ENCODE measurements at places on chromosomes 2 and 18.

GRCh38 chr2:229137639-229138038, 133.4 kb downstream of the PID1 start:
- DNase-seq, result no peak

DNA sequence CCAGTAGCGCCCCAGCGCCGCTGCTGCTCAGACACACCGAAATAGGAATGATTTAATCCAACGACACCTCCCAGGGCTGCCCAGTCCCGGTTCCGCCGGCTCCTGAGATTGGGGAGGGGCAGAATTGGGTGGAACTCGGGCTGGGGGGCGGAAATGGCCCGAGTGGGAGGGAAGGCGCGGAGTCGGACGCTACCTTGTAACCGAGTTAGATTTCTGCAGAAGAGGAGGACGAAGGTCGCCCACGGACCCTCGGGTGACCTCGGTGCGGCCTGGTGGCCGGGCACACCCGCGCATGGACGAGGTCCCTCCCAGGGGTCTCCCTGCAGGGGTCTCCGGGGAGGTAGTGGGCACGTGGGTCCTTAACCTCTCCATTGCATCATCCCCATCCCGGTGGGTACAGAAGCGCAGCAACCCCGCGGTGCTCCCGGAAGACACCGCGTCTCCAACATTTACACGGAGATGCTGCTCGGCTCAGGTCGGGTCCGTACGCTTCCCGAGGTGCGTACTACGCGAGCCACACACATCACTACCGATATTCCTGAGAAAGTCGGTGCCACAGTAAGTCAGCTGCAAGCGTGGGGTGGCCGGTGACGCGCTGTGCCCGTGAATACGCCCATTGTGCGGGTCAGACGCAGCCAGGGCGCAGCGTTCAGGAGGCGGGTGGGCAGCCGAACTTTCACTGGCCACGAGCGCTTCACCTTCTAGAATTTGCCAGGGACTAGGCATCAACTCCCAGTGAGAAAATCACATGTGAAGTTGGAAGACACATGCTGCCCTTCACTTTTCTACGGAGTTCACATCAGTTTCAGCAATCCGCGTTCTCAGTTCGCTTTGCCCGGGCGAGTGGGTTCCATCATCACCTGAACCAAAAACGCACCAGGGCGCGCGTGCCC, 3.0 kb downstream of the ZNF516 start:
- DNase-seq, result no peak

DNA sequence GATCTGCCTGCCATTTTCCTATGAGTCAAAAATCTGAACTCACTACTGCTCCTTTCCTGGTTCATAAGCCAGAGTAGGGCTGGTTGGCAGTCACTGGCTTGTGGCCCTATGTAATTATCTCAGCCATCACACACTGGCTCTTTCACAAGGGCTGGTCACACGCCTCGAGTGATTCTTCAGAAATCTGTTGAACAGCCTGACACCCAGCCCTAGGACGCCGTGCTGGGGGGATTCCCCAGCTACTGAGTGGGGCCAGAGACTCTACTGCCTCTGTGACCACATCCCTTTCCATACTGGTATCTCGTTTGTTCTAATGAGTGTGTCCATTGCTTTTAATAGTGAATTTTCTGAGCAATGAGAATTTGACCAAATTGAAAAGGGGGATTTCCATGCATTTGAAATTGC, 45.8 kb upstream of the RBM44 start:
- DNase-seq, result no peak

DNA sequence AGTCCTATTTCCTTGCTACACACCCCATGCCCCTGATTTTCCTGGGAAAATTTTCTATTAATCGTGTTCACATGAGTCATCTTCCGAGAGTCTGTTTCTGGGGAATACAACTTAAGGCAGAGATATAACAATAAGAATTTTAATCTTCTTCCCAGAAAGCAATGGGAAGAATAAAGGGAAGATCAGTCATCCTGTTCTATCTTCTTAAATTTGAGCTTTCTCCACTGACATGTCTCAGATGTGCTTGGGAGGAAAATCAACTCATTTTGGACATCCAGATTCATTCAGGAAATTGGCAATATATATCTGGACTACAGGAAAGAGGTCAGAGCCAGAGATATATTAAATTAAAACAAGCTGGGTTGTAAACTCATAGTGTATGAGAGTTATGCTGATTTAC, 62.3 kb upstream of the SPAG16 start:
- DNase-seq, result no peak

DNA sequence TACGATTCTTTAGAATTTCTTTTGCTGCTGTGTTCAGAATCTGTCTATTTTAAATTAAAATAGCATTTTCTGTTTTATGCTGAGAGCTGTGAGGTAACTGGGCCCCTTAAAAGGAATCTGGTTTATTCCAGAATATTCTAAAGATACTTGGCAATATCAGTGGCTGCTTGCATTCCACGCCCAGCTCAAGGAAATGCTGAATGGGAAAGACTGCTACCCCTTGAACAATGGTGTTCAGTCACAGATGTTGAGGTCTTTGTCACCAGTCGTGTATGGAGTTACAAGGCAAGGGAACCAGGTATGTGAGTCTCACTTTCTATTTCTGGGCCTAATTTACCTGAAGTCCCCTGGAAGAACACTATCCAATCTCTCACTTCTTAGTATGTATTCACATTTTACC, 377.9 kb upstream of the CDH7 start:
- no peak for DNase-seq

- DNase-seq, result no peak
These were observed 177.2 kb downstream of the MYO3B start for GRCh38 chr2:170354855-170355780.

GRCh38 chr2:145288650-145289496, 769.0 kb upstream of the ZEB2 start:
- DNase-seq, result no peak

DNA sequence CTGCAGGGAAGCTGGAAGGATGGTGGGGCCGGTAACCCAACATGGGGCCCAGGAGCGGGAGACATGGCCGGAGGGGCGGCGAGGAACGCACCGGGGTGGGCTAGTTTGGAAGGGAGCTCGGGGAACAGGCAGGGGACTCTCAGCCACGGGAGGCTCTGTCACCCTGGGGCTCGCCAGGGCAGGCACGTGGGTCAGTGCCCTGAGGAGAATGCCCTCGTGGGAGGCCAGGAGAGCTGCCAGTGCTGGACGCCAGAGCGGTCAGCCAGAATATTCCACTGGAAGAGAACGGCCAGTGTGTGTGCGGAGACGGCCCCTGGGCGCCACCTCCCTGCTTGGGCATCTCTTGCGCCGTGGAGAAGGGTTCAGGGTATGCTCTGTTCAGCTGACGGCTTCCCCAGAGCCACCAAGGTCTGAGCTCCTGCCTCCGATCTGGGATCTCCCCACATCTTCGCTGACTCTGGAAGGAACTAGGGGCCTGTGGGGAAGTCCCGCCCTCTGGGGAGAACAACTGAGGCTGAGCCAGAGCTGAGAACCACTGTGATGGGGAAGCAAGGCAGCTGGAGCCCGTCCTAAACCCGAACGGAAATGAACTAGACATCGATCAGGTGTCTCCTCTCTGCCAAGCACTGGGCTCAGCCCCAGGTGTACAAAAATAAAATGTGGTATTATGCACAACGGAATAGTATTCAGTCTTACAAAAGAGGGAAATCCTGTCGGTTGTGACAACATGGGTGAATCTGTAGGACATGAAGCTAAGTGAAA, 49.3 kb downstream of the TNP1 start:
- no peak for DNase-seq

DNA sequence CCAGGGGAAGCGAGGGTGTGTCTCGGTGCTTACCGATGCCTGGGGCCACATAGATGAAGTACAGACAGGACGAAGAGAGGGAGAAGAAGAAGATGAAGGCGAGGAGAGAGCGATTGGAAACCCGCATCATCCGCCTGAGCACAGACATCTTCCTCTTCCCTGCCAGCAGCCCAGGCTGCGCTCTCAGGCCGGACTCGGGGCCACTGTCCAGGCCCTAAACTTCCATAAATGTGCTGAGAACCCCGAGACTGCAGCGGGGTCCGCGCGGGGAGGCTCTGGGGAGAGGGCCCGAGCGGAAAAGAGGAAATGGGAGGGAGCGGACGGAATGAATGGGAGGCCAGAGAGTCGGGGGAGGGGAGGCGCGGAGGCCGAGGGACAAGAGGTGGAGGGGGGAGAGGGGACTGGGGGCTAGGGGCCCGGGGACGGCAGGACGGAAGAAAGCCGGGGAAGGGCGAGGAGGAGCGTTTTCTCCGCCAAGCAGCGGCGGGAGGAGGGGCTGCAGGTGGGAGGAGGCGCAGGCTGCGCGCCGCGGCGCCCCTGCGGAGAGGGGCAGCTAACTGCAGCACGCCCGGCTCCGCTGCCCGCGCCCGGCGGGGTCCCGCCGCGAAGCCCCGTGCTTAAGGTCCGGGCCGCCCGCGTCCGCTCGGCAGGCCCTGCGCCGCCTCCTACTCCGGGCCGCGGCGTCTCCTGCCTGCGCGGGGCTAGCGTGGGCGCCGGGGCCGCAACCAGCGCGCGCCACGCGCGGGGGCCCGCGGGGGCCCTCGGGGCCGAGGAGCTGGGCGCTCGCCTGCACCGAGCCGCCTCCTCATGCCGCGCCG, at the start of gene B4GALT6:
TSS of gene B4GALT6 (minus strand) at position 303 of the 818 bp plus-strand sequence. CDS start at position 148, 155 bp downstream.
- no peak for DNase-seq

DNA sequence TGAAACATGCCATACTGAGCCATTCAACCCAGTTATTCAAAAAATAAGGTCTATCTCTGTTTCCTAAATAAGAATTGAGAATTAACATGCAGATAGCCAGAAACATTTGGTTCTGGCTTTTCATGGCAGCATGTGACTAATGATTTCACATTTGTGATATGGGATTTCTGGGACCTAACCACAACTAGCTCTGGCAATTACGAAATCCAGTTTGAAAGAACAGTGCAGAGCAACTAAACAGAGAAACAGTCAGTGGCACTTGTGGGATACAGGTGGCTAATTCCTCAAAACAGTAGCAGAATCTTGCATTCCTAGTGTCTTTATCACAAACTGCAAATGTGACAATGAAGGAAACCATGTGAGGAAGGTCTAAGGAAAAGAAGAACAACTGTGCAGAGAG, 637.8 kb upstream of the CHAC2 start:
- peak; percentile 66 for DNase-seq

GRCh38 chr2:207113414-207113813, 52.3 kb downstream of the KLF7 start:
- no peak for DNase-seq

DNA sequence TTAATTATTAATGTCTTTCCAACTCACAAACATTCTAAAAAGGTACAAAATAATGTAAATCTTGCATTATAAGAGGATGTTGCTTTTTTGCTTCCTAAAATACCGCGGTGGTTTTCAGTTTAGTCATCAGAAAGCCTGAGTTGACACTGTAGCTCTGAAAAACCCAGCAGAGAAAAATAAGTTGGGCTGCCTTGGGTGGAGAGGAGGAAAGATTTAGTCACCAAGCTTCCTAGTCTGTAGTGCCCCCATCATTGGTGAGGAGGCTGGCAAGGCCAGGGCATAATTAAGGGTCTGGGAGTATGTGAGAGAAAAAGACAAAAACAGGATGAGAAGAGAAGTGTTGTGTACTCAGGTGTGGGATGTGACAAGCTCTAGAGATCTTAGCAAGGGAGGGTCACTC, 5.7 kb downstream of the PTPRM start:
- no peak for DNase-seq

GRCh38 chr2:239043326-239043725, 195.4 kb downstream of the TWIST2 start:
- no peak for DNase-seq

- DNase-seq, result no peak
These were observed 25.0 kb upstream of the DNAH6 start for GRCh38 chr2:84491256-84491655.

DNA sequence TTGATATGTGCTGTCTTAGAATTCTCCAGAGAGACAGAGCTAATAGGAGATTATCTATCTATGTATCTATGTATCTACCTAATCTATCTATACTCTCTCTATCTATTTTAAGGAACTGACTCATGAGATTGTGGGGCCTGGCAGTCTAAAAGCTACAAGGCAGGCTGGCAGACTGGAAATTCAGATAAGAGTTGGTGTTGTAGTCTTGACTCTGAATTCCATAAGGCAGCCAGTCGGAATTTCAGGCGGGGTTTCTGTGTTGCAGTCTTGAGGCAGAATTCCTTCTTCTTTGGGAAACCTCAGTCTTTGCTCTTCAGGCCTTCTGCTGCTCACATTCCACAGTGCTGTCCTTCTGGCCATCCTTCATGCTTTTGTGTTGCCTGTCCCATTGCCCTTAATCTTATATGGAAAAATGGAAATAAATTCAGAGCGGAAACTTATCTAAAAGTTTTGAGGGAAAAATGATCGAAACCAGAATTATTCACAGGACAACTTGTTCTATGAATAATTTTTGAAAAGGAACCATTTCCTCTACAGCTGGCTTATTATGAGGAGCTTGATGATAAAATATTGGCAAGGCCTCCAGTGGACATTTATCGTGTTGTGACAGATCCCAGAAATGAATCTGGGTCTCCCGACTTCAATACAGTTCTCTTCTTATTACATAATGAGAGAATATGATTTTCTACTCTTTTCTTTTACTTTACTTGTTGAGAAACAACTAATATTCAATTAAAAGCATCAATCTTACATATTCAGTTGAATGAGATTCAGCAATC, 10.8 kb downstream of the IL1RL1 start:
- no peak for DNase-seq

GRCh38 chr18:2597639-2598038, 26.3 kb downstream of the NDC80 start:
- no peak for DNase-seq

DNA sequence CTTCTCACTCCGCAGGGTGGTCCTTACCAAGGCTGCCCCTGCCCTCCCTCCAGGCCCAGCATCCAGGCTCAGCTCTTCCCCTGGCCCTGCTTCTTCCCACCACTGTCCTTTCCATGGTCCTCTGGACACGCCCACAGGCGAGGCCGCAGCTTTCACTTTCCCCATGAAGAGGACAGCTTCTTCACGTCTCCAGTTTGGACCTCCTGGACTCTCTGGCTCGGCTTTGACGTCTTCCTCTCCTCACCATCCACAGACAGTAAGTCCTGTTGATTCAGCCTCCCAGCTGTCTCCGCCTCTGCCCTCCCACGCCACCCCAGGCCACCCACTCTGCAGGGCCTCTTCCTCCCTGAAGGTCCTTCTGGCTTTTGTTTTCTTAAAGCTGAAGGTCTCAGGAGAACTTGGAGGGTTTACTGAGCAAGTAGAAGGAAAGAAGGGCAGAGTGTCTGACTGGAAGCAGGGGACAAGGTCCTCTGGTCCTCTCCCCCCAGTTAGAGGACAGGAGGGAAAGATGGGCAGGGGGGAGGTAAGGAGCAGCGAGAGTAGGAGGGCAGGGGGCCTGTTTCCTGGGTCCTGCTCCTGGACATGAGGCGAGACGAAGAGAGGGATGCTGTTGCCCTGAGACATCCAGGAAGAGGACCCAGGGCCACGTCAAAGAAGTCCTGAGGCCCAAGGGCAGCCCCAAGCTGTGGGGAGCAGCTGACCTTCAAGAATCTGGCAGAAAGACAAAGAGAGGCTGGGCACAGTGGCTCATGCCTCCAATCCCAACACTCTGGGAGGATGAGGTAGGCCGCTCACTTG, 24.7 kb upstream of the NMUR1 start:
- no peak for DNase-seq

GRCh38 chr2:1971124-1971523, 226.8 kb upstream of the PXDN start:
- DNase-seq, result no peak

DNA sequence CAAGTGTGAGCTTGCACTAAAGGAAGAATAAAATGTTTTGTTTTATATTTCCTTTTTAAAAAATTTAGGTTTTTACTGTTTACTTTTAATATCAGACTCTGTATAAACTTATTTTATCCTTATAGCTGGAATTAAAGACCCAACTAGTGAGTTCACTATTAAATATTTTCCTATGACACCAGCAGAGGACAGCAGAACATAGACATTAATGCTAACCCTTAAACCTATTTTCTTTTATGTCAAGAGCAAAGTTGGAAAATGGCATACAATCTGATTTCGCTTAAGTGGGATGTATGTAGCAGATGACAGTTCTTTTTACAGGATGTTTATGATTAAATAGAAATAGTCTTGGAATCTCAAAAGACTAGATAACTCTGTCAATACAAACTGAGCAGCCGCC, 188.2 kb upstream of the XIRP2 start:
- no peak for DNase-seq
